Mesothelial cell of epicardium (in vitro differentiated cells): ENCODE measurements at places on chromosomes 4 and X. TPM values are rescaled to one million over a fixed set of nuclear protein-coding genes. Genes with fewer than 3 reads are reported as not detected.
A peak's percentile ranks its signal among the peaks of the same experiment; 100 is the strongest.

Gene TSPAN7
- 9.0 to 11.8 TPM (median 10.1 TPM) in 3 replicates for total RNA-seq

DNA sequence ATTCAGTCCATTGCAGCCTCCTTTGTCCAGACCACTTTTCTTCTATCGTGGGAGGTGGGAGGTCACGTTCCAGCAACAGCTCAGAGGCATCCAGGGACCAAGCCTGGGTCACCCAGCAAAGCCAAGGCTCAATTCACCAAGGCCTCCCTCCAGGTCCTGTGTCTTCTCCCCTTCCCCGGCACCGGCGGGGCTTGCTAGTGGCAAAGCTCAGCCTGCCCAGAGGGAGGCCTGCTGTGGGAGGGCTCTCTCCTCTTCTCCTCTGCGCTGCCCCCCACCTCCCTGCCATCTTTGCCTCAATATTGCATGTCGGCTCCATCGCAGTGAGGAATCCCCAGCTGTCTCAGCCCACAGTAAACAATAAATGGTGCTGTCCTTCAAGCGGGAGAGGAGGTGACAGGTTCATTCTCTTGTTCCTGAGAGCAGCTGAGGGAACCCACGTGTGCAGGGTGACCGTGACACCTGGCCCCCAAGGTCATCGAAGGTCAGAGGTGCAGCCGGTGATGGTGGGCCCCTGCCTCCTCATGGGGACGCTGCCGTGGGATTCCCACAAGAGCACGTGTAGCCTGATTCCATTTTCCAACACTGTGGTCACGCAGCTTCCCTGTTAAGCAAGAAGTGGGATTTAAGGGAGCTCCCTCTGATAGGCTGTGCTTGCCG lies 111.5 kb upstream of the PSAPL1 start:
- no peaks in the 10 kb centered on the region for H3K36me3 ChIP-seq
- DNase-seq = no peak
- peaks cover 20% of the 10 kb centered on the region for H3K4me1 ChIP-seq
- H3K4me3 ChIP-seq = no peak overlapping the region

DNA sequence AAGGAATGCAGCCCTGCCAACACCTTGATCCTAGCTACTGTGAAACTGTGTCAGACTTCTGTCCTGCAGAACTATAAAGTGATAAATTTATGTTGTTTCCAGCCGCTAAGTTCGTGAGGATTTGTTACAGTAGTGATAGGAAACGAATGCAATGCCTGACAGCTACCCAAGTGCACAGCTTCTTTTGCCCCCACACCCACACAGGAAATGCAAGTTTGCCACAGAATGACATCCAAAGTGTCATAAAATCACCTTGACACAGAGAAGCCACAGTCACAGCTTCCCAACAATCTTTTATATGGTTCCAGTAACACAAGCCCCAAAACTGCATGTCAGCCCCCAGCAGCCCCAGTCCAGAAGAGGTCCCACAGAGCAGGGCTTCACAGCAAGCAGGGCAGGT lies 216.9 kb upstream of the S100G start:
- H3K4me1 ChIP-seq = peaks cover 2% of the 10 kb centered on the region
- H3K4me3 ChIP-seq = no peak overlapping the region
- H3K27ac ChIP-seq = no peak overlapping the region
- no peaks in the 10 kb centered on the region for H3K36me3 ChIP-seq

DNA sequence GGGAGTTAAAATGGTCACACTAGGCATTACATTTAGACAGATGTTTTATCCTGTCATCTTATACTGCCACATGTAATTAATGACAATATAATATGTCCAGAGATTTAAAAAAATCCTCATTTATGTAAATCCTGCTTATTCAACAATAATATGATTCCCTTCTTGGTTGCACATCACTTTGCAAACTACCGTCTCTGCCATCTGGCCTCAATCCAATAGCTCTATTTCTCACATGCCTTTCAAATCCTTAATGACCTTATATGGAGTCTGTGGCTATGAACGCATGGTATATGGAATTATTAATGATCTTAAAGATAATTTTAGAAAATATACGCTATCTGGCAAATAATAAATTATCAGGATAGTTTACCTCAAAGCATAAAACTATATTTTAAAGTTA lies 144.5 kb downstream of the NPNT start:
- no peak for DNase-seq
- no peaks in the 10 kb centered on the region for H3K36me3 ChIP-seq
- H3K27me3 ChIP-seq = no peaks in the 10 kb centered on the region

Gene DCX
- total RNA-seq = 6.1 TPM in 3 replicates

- H3K27ac ChIP-seq = no peak overlapping the region
- peaks cover 50% of the 10 kb centered on the region for H3K4me1 ChIP-seq
- peaks cover 12% of the 10 kb centered on the region for H3K36me3 ChIP-seq
- no peaks in the 10 kb centered on the region for H3K27me3 ChIP-seq
- H3K4me3 ChIP-seq = no peak overlapping the region
Observed at GRCh38 chr4:88756149-88756548, 58.5 kb upstream of the NAP1L5 start.

GRCh38 chrX:41002026-41002425 lies 83.2 kb upstream of the USP9X start:
- no peaks in the 10 kb centered on the region for H3K36me3 ChIP-seq
- peaks cover 17% of the 10 kb centered on the region for H3K4me1 ChIP-seq

Gene ADH1B
- total RNA-seq = 0.14 TPM in 1 of 3 replicates, not detected in the others

GRCh38 chr4:45121426-45121975 lies 395.1 kb upstream of the GNPDA2 start:
- H3K27me3 ChIP-seq = no peaks in the 10 kb centered on the region
- H3K4me3 ChIP-seq = no peak overlapping the region
- H3K36me3 ChIP-seq = no peaks in the 10 kb centered on the region
- DNase-seq = no peak
- H3K4me1 ChIP-seq = peaks cover 2% of the 10 kb centered on the region

- peaks cover 75% of the 10 kb centered on the region for H3K4me1 ChIP-seq
- H3K4me3 ChIP-seq = no peak overlapping the region
- H3K27me3 ChIP-seq = no peaks in the 10 kb centered on the region
- no peak overlapping the region for H3K27ac ChIP-seq
- DNase-seq = no peak
Observed at GRCh38 chrX:110420771-110421499, 62.3 kb downstream of the RTL9 start.

Gene FAM149A
- 12.2 to 16.1 TPM (median 13.6 TPM) in 3 replicates for total RNA-seq

DNA sequence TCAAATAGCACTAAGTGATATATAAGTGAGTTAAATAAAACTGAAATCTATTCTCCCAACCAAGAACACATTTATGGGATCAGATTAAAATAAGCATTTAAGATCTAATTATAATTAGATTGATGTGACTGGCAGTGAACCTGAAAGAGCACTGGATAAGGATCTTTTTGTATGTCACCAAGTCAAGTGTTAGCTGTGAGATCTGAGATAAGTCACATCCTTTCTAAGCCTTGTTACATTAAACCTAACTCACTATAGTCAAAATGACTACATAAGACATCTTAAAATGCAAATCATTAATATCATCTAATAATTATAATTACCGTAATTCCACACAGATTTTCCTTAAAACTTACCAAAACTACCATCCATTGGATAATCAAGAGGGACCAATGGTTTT lies 1.6 kb downstream of the CCNA2 start:
- no peak overlapping the region for H3K27ac ChIP-seq
- peak overlapping the region; percentile 95 for H3K4me3 ChIP-seq
- no peak for DNase-seq
- H3K27me3 ChIP-seq = no peaks in the 10 kb centered on the region
- H3K4me1 ChIP-seq = peaks cover 12% of the 10 kb centered on the region

Gene MED14
- total RNA-seq = 41.6 to 46.8 TPM (median 42.0 TPM) in 3 replicates

DNA sequence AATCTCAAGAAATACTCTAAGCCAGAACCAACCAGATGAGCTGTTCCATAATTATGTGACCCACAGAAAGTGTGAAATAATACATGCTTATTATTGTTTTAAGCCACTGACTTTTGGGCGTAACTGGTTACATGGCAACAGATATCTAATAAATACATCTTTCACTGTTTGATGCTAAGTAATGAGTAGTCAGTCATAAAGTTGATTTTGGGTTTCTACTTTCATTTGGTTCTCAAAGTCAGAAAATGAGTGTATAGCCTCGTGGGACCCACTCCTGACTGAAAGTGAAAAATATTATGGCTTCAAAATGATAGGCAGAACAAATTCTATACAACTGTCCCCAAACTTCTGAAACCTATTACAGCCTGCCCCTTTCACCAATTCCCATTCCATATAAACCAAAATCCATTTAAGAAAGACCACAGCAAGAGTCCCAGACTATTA lies 88.0 kb upstream of the CBR4 start:
- peaks cover 3% of the 10 kb centered on the region for H3K4me1 ChIP-seq
- DNase-seq = no peak
- no peaks in the 10 kb centered on the region for H3K27me3 ChIP-seq
- H3K36me3 ChIP-seq = peaks cover 36% of the 10 kb centered on the region
- no peak overlapping the region for H3K4me3 ChIP-seq

GRCh38 chr4:138612428-138612827 lies 370.3 kb upstream of the SLC7A11 start:
- H3K27me3 ChIP-seq = no peaks in the 10 kb centered on the region
- no peaks in the 10 kb centered on the region for H3K36me3 ChIP-seq
- H3K4me1 ChIP-seq = peaks cover 4% of the 10 kb centered on the region
- no peak overlapping the region for H3K4me3 ChIP-seq
- H3K27ac ChIP-seq = no peak overlapping the region

Gene ARHGAP24
- total RNA-seq = 15.0 to 16.7 TPM (median 15.2 TPM) in 3 replicates

Gene F8A2
- total RNA-seq = not detected in 3 replicates

Gene CFP
- 0.97 to 1.2 TPM (median 0.99 TPM) in 3 replicates for total RNA-seq

Gene S100G
- not detected in 3 replicates for total RNA-seq

DNA sequence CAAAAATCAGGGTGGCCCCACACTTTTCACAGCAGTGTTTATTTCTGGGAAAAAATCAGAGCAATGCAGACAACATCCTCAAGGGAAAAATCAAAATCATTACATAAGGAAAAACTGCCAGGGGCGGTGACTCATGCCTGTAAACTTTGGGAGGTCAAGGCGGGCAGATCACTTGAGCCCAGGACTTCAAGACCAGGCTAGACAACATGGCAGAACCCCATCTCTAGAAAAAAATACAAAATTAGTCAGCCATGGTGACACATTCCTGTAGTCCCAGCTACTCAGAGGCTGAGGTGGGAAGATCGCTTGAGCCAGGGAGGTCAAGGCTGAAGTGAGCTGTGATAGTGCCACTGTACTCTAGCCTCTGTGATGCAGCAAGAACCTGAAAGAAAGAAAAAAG lies 102.8 kb downstream of the NAF1 start:
- H3K4me3 ChIP-seq = no peak overlapping the region
- H3K27me3 ChIP-seq = no peaks in the 10 kb centered on the region
- H3K4me1 ChIP-seq = no peaks in the 10 kb centered on the region

- H3K27me3 ChIP-seq = no peaks in the 10 kb centered on the region
- H3K36me3 ChIP-seq = no peaks in the 10 kb centered on the region
- H3K27ac ChIP-seq = no peak overlapping the region
- DNase-seq = no peak
- no peak overlapping the region for H3K4me3 ChIP-seq
- H3K4me1 ChIP-seq = no peaks in the 10 kb centered on the region
Observed at GRCh38 chr4:9611101-9611500, 166.9 kb downstream of the DEFB131A start.

Gene SRP72
- 114 to 121 TPM (median 116 TPM) in 3 replicates for total RNA-seq

- DNase-seq = peak; percentile 48
- peak overlapping the region; percentile 97 for H3K4me3 ChIP-seq
- peaks cover 85% of the 10 kb centered on the region for H3K27me3 ChIP-seq
- H3K36me3 ChIP-seq = no peaks in the 10 kb centered on the region
Observed at GRCh38 chr4:148444296-148445070, 2.3 kb upstream of the NR3C2 start.

DNA sequence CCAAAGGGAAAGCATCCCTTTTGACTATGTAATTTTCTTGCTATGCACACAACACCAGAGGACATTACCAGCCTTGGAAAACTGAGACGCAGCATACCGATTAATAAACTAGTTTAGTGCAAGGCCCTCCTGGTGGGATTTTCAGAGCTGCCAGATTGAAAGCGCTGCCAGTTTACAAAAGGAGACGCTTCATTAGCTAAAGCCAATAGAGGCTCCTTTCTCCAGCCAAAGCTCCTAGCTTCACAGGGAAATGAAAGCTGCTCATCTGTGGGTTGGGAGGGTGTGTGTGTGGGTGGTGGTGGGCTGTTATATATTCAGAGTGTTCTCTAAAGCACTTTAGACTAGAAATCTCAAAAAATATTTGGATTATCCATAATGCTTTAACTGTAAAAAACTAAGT lies 32.4 kb downstream of the SPANXN4 start:
- no peak overlapping the region for H3K4me3 ChIP-seq
- H3K4me1 ChIP-seq = no peaks in the 10 kb centered on the region
- H3K27ac ChIP-seq = no peak overlapping the region
- no peak for DNase-seq

DNA sequence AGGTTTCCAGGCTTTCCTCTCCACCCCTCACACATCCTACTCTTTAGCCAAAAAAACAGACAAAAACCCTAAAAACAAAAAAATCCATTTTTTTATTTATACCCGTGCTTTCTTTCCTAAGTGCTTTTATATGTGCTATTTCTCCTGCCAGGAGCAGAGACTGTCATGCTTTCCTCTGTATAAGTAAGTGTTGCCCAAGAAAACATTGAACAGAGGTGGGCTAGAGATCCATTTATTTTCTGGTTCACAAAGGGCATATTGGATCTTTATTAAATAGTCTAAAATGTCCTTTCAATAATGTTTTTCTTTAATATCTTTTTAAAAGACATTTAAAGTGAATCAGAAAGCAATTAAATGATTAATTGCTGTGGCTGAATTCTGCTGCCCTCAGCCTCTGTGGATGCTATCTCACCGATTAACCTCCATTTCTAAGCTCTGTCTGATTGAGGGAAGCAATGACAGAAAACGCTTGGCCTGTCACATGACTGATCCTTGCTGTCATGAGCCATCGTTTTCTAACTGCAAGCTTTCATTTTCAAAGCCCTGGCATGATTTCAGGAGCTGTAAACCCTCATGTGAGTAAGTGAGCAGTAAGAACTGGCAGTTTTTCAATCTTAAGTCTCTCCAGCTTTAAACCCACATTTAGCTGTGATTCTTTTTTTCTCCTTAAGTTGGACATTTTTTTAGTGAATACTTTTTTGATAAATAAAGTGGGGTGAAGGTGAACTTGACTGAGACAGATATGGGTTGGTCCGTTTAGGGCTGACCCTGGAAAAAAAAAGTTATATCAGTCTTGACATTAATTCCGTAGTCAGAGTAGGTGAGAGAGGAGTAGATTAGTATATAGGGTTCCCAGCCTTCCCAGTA lies 180.7 kb upstream of the PGRMC2 start:
- peak overlapping the region; percentile 60 for H3K27ac ChIP-seq
- no peaks in the 10 kb centered on the region for H3K27me3 ChIP-seq
- no peaks in the 10 kb centered on the region for H3K36me3 ChIP-seq
- DNase-seq = no peak

DNA sequence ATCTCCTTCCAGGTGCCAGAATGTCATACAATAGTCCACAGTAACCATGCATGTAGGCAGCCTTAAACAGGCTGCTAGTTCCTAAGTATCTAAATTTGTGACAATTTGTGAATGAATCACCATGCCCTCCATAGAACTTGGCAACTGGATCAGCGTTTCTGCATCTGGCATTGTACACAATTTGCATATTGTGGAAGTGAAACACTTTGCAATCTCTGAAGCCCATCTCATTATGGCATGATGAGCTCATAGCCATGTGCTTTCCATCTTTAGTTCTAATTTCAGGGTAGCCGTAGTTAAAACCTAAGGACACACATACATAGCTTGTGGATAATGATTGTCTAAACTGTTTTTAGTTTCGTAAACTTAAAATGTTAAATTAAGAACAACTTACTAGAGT lies 573.6 kb downstream of the PPP4R3C start:
- H3K36me3 ChIP-seq = no peaks in the 10 kb centered on the region
- no peak overlapping the region for H3K4me3 ChIP-seq
- no peak overlapping the region for H3K27ac ChIP-seq
- DNase-seq = no peak
- no peaks in the 10 kb centered on the region for H3K4me1 ChIP-seq

- H3K36me3 ChIP-seq = peaks cover 3% of the 10 kb centered on the region
- H3K4me3 ChIP-seq = no peak overlapping the region
- H3K27me3 ChIP-seq = no peaks in the 10 kb centered on the region
- DNase-seq = no peak
Observed at GRCh38 chr4:89290727-89291516, 16.7 kb downstream of the GPRIN3 start.
